Right lobe of liver (tissue), 6 donors: ENCODE measurements at places on chromosomes 6 and 20.

DNA sequence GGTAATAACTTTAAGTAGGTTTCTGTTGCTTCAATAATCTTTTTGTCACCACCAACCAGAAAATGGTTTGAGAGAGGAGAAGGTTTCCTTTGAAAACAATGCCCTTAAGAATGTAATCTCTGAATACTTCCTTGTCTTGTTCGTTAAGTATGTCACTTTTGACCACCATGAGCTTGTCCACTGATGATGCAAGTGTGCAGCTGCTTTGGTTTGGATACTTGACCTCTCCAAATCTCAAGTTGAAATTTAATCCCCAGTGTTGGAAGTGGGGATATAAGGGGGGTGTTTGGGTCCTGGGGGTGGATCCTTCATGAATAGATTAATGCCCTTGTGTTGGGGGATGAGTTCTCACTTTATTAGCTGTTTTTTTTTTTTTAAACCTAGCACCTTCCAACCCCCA lies 985.4 kb downstream of the EPHA7 start:
- H3K27ac ChIP-seq, result no peak overlapping the region
- H3K4me3 ChIP-seq, result no peak overlapping the region
- no peaks in the 10 kb centered on the region for H3K36me3 ChIP-seq
- no peak for DNase-seq
- no peaks in the 10 kb centered on the region for H3K27me3 ChIP-seq

DNA sequence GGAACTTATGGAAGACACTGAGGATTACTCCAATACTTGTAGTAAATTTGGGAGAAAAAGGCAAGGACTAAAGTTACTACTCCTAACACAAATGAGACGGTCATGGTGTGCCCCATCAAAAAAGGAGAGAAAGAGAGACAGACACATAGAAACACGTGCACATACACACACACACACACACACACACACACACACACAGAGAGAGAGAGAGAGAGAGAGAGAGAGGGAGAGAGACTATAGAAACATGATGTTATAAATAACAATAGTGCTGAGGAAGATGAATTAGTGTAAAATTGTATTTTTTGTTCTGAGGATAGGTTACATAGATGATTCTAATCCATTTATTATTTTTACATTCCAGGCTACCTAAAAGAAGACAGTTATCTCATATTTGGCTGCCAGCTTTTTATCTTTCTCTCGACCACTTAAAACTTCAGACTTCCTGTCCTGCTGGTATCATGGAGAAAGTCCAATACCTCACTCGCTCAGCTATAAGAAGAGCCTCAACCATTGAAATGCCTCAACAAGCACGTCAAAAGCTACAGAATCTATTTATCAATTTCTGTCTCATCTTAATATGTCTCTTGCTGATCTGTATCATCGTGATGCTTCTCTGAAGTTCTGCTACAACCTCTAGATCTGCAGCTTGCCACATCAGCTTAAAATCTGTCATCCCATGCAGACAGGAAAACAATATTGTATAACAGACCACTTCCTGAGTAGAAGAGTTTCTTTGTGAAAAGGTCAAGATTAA lies 10.5 kb downstream of the PLN start:
- H3K4me3 ChIP-seq, result no peak overlapping the region
- no peaks in the 10 kb centered on the region for H3K4me1 ChIP-seq

- H3K27ac ChIP-seq, result no peak overlapping the region
- H3K4me3 ChIP-seq, result no peak overlapping the region
- H3K4me1 ChIP-seq, result peaks cover 21% of the 10 kb centered on the region
- no peaks in the 10 kb centered on the region for H3K27me3 ChIP-seq
- no peaks in the 10 kb centered on the region for H3K36me3 ChIP-seq
Measured at GRCh38 chr6:25670793-25671513, 18.9 kb downstream of the SCGN start.

- peaks cover 5% of the 10 kb centered on the region for H3K36me3 ChIP-seq
- peak overlapping the region; percentile 96 for H3K4me3 ChIP-seq
- no peaks in the 10 kb centered on the region for H3K4me1 ChIP-seq
- H3K27me3 ChIP-seq, result no peaks in the 10 kb centered on the region
Measured at GRCh38 chr6:32852018-32852843, 1.3 kb downstream of the TAP1 start.

- peak overlapping the region; percentile 61 for H3K27ac ChIP-seq
- H3K4me3 ChIP-seq, result peak overlapping the region; percentile 10
- no peak for DNase-seq
- no peaks in the 10 kb centered on the region for H3K27me3 ChIP-seq
- no peaks in the 10 kb centered on the region for H3K36me3 ChIP-seq
Measured at GRCh38 chr20:53866794-53867740, 203.3 kb downstream of the BCAS1 start.

- no peaks in the 10 kb centered on the region for H3K27me3 ChIP-seq
- no peak overlapping the region for H3K27ac ChIP-seq
- H3K4me1 ChIP-seq, result no peaks in the 10 kb centered on the region
- no peak for DNase-seq
Measured at GRCh38 chr6:141261672-141262060, 871.1 kb upstream of the GJE1 start.

GRCh38 chr6:136890986-136891385 lies 31.1 kb upstream of the SLC35D3 start:
- H3K36me3 ChIP-seq, result no peaks in the 10 kb centered on the region
- H3K27ac ChIP-seq, result no peak overlapping the region
- no peak overlapping the region for H3K4me3 ChIP-seq
- no peak for DNase-seq

GRCh38 chr6:108363113-108363512 lies 68.3 kb downstream of the AFG1L start:
- H3K4me3 ChIP-seq, result no peak overlapping the region
- H3K27me3 ChIP-seq, result no peaks in the 10 kb centered on the region
- DNase-seq, result no peak
- no peaks in the 10 kb centered on the region for H3K36me3 ChIP-seq

- H3K27ac ChIP-seq, result no peak overlapping the region
- no peaks in the 10 kb centered on the region for H3K4me1 ChIP-seq
- H3K4me3 ChIP-seq, result no peak overlapping the region
- no peaks in the 10 kb centered on the region for H3K27me3 ChIP-seq
Measured at GRCh38 chr6:45877970-45878590, 137.6 kb downstream of the CLIC5 start.

DNA sequence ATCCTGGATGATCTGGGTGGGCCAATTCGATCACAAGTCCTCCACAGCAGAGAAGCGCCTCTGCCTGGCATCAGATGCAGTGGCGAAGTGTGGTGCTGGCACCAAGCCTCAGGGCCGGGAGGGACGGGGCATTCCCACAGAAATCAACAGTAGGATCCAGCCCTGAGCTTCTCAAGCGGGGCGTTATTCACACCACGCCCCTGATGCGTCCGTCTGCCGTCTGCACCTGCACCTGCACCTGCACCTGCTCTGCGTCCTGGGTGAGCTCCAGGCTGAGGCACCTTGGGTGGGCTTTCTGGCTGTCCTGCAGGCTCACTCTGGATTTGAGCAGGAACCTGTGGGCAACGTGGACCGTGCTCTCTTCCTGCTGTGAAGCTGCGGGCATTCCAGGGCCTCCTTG lies 13.8 kb upstream of the NTSR1 start:
- no peaks in the 10 kb centered on the region for H3K4me1 ChIP-seq
- no peak overlapping the region for H3K4me3 ChIP-seq
- H3K36me3 ChIP-seq, result no peaks in the 10 kb centered on the region
- no peak for DNase-seq

- H3K36me3 ChIP-seq, result no peaks in the 10 kb centered on the region
- no peak for DNase-seq
- H3K4me1 ChIP-seq, result no peaks in the 10 kb centered on the region
Measured at GRCh38 chr6:64502801-64503200, 867.2 kb downstream of the PHF3 start.

DNA sequence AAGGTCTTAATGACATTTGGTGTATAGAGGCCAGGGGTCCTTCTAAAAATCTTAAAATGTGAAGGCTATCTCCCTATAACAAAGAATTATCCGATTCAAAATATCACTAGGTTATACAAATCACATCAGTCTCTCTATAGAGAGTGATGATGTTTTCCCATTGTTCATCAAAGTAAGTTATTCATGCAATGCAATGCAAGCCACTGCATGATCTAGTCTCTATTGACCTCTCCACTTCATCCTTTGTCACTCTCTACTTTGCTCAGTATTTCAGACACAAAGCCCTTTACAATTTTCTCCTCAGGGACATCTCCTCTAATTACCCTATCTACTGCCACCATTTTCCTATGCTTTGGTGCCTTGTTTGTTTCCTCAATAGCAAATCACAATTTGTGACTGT lies 628.0 kb downstream of the HTR1B start:
- no peaks in the 10 kb centered on the region for H3K27me3 ChIP-seq
- no peak overlapping the region for H3K4me3 ChIP-seq
- no peaks in the 10 kb centered on the region for H3K4me1 ChIP-seq
